Activated naive CD4-positive, alpha-beta T cell treated with Interleukin-2 at 50 U/mL for 16 hours (primary cell): ENCODE measurements at places on chromosomes 13 and 19.

- no peak for DNase-seq
Measured at GRCh38 chr19:39540333-39540673, 342 bp upstream of the EID2 start.

- DNase-seq = no peak
Measured at GRCh38 chr13:114234266-114234644, 442 bp upstream of the CDC16 start.

DNA sequence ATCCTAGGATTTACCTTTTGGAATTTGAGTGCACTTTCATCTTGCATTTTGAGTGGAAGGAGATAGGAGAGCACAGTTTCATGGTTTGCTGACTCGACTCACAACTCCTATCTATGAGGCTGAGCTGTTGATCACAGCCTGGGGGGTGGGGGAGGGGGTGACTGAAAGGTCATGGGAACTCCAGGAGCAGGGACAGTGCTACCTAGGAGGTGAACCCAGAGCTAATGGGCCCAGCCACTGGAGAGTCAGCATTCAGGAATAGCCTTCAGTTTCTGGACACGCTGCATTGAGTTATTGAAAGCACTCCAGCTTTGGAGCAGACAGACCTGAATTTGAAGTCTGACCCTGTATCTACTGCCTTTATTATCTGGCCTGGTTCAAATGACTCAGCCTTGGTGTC, 339.9 kb downstream of the SLC7A1 start:
- no peak for DNase-seq

DNA sequence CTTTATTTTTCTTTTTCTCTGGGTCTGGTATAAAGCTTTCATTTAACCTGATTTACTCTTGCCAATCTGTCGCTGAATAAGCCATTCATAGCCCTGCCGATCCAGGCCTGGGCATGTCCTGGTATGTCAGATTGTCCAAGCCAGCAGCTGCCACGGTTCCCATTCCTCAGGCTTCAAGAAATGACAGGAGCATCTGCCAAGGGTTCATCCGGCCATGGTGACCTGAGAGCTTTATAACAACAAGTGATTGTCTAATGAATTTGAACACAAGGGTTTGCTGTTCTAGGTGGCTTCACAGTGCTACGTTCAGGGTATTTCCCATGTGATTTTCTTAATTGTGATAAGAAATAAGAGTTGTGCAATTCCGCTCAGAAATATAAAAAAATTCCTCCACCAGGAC, 20.0 kb downstream of the PNMA8A start:
- no peak for DNase-seq
